Aortic smooth muscle cell (primary cell): ENCODE measurements at places on chromosomes 6 and 20. TPM values are rescaled to one million over a fixed set of nuclear protein-coding genes. Genes with fewer than 3 reads are reported as not detected.

Gene MLN
- total RNA-seq: not detected in 2 replicates

Gene TCP1
- total RNA-seq: 210 and 217 TPM in 2 replicates

Gene SEL1L2
- total RNA-seq: not detected in 2 replicates

Gene SCRT2
- total RNA-seq: not detected in 2 replicates

Gene PNLDC1
- total RNA-seq: not detected in 2 replicates

Gene TCF21
- total RNA-seq: 0.81 and 2.1 TPM in 2 replicates

Gene SDCBP2
- total RNA-seq: 2.1 and 3.3 TPM in 2 replicates

Gene C6orf58
- total RNA-seq: 0.06 TPM in 1 of 2 replicates, not detected in the other

Gene PKHD1
- not detected in 2 replicates for total RNA-seq

Gene CASS4
- total RNA-seq: 0.13 TPM in 1 of 2 replicates, not detected in the other

Gene LY6G6D
- total RNA-seq: not detected in 2 replicates

Gene ITPA
- total RNA-seq: 23.4 and 33.3 TPM in 2 replicates

Gene ZFP57
- total RNA-seq: 0.13 TPM in 1 of 2 replicates, not detected in the other

Gene SNAI1
- total RNA-seq: 0.68 and 0.79 TPM in 2 replicates

Gene TRIM40
- total RNA-seq: not detected in 2 replicates

Gene CGA
- not detected in 2 replicates for total RNA-seq

Gene LPIN3
- total RNA-seq: 3.4 TPM in 2 replicates

Gene RFX6
- total RNA-seq: not detected in 2 replicates

Gene DEFB110
- total RNA-seq: not detected in 2 replicates

Gene SPEF1
- total RNA-seq: 0.12 and 0.13 TPM in 2 replicates

Gene BMP2
- total RNA-seq: 7.5 and 8.8 TPM in 2 replicates

Gene JPH2
- 0.13 and 0.37 TPM in 2 replicates for total RNA-seq

Gene HLA-DRA
- total RNA-seq: 0.53 TPM in 1 of 2 replicates, not detected in the other

Gene KCNK15
- 0.26 and 0.37 TPM in 2 replicates for total RNA-seq

Gene C6orf141
- 0.25 and 0.53 TPM in 2 replicates for total RNA-seq

Gene ZNF831
- total RNA-seq: not detected in 2 replicates

Gene TPD52L1
- total RNA-seq: 7.9 and 29.0 TPM in 2 replicates

Gene MCHR2
- not detected in 2 replicates for total RNA-seq

Gene PPP1R3G
- total RNA-seq: 0.93 and 1.2 TPM in 2 replicates

Gene CALHM6
- 0.26 and 0.31 TPM in 2 replicates for total RNA-seq

Gene STX11
- 3.6 and 4.8 TPM in 2 replicates for total RNA-seq

Gene OR11A1
- total RNA-seq: not detected in 2 replicates

Gene DLGAP4
- total RNA-seq: 11.8 and 17.0 TPM in 2 replicates
